AG04450 (cell line): ENCODE measurements at places on chromosomes 5 and 9.

- DNase-seq, result no peak
These were observed 13.2 kb upstream of the AQP7 start for GRCh38 chr9:33415501-33416038.

- DNase-seq, result no peak
These were observed 11.6 kb downstream of the ABL1 start for GRCh38 chr9:130846487-130847305.

DNA sequence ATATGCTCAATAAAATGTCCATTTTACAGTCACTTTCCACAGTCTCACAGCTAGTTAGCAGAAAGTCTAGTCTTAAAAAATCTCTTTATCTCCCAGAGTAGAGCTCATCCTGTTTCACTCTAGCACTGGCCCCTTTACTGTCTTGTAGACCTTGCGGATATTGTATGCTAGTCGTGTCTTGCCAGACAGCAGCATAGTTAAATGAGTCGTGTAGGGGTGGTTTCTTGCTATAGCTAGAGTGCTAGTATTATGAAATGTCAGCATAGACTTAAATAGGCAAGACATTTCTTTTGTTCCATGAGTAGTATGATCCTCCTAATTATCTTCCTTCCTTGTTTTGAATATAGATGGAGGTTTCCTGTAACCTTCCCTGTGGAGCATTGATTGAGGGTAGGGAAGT lies 77.4 kb downstream of the C7 start:
- no peak for DNase-seq

- DNase-seq, result no peak
These were observed at the start of gene ZBTB34 for GRCh38 chr9:126860077-126860756. ZBTB34 (plus strand) TSS chr9:126860639; CDS start chr9:126879400, 18,761 bp downstream.

DNA sequence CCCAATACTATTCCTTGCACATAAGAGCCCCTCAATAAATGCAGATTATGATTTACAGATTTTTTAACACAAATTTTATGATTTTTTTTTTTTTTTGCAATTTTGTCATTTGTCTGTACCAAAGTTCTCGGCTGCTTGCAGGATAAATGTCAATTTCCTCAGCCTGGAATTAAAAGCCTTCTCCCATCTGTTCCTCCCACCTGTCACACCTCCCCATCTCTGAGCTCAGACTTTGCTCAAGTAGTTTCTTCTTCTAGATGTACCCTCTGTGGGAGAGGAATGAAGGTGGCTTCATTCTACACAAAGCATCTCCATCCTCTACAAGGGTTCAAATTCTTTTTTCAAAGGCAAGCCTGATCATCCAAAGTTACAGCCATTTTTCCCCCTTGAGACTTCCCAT lies 153.7 kb upstream of the GRAMD2B start:
- no peak for DNase-seq

DNA sequence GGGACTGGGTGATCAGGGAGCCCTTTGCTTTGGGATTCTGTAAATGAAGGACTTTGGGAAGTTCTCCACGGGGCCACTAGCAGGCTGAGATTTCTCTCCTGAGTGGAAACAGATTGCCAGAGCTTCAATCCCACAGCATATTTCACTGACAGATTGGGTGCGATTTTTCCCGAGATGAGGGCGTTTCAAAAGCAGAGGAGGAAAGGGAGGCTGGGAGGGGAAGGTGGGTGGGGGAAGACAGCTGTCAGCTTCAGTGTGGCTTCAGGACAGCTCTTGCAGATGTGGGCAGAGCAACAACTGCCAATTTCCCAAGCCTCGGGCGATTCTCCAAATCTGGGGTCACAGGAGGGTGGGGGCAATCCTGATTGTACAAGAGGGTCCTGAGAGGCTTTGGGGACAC lies 258.5 kb upstream of the ADRA1B start:
- no peak for DNase-seq

DNA sequence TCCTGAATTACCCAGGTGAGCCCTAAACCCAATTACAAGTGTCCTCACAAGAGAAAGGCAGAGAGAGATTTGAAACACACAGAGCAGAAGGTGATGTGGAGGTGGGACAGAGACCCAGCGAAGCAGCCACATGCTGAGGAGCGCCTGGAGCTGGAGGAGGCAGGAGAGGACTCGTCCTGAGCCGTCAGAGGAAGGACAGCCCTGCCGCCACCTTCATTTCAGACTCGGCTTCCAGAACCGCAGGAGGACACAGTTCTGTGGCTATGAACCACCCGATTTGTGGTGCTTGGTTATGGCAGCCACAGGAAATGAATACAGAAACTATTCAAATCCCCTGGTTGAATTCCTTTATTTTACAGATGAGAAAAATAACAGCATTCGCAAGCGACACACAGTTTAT lies 16.4 kb upstream of the FBP1 start:
- DNase-seq, result no peak

DNA sequence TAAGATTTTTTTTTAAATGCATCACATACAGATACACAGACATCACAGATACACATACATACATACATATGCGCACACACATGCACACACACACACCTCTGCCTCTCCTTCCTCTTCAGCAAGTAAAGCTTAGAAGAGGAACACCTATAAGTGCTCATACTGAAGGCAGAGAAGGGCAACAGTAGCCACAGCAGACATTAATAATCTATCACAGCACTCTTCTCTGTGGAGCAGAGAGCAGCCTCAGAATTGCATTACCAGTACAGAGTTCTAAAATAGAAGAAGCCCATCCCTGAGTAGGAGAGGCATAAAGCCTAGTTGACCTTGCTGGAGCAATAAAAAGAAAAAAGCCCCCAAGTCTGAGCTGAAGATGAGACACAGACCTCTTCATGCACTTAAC lies 110.6 kb downstream of the MLLT3 start:
- DNase-seq, result no peak

DNA sequence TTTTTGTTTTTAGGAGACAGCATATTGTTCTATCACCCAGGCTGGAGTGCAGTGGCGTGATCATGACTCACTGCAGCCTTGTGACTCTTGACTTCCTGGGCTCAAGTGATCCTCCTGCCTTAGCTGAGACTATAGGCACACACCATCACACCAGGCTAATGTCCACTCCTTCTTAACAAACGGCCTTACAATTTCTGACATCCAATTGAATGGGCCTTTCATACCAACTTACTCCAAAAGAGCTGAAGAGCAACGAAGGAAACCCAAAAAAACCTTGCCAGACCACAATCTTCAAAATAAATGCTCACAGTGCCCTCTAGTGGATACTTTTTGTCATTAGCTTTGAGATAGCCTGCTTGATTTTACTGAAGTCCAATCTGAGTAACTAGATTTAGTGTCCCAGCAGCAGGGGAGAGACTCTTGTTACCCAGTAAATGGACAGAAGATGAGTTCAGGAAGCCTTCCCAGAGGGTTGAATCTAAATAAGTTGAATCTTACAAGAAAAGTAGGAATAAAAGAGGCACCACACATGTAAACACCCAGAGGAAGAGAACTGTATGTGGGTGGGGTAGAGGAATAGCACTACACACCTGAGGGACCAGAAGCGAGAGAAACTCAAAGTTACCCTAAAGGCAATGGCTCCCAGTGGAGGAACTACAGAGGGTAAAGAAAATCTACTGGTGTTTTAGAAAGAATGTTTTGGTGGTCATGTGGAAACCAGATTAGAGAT lies 9.3 kb downstream of the ZNF622 start:
- peak; percentile 36 for DNase-seq

DNA sequence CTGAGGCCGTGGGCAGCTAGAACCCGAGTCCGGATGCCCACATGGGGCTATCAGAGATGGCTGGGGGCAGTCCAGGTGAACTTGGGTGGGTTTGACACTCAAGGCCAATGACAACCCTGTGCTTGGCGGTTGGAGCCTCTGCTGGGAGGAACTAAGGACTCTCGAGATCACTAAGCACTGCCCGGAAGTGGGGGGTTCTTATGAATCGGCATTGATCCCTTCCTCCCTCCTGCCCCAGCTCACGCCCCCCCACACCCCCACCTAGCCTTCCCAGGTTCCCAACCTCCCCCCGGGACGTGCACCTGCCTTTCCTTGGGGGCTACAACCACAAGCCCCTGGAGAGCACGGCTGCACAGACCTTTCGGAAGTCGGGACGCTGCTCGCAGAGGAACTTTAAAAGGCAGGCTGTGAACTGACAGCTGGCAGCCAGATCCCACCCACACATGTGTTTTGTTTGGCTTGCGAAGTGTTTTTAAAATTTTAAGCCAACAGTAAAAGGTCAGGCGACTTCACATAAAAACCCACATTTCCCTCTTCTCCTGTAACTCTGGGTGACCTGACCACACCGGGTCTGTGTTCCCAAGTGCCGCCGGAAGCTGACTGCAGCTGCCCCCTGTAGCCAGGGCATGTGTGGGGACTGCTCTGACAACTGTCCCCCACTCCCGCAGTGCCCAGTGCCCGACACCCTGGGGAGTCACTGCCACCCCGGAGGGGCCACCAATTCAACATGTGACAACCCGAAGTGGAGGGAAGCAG lies 5.1 kb upstream of the RALGDS start:
- DNase-seq, result no peak

DNA sequence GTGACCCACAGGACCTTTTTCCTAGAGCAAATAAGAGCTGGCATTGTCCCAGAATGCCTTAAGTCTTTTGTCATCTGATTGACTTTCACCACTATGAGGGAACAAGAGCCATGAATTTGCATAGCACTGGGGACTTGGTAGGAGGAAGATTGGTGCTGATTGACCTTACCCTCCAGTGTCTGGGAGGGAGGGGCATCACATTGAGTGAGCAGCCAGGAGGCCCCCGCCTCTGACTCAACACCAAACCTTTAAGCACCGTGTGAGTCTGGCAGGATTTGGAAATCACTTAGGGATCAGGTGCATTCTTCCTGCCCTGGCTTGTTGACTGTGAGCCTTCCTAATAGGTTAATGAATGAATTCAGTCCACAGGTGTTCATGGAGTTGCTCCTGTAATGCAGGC lies 40.7 kb downstream of the WNK2 start:
- no peak for DNase-seq

DNA sequence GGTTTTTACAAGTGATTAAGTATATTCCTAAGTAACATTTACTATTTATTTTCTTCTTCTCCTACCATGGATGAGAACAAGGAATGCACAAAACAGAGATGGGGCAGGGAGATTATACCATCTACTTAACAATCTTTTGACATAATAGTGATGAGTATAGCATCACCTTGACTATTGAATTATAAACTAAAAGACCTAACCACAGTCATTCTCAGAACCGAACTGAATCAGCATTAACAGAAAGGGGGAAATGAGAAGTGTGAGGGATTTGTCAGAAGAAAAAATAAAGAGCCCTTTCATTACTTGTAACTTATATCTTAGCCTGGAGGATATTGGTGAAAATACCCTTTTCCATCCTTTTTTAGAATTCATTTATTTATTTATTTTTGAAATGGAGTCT lies 21.9 kb downstream of the OR2Y1 start:
- DNase-seq, result no peak

GRCh38 chr5:148973455-148973854 lies 89.4 kb downstream of the SH3TC2 start:
- no peak for DNase-seq

- DNase-seq, result no peak
These were observed 13.9 kb downstream of the ALDOB start for GRCh38 chr9:101421653-101422065.

DNA sequence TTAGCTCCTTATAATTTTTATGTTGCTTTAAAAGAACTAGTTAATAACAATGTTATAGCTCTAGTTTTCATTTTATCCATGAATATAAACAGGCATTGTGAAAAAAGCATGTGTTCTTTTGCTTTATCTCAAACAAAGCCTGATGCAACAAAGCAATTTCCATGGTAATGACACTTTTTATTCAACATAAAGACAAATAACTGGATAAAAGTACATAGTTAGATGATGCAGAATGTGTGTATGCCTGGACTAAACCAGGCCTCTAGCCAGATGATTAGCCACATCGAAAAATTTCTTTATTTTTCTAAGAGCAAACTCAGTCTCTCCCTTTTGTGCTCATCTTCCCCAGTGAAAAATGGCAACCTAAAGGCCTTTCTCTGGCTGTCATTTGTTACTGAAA lies 125.6 kb upstream of the TARS1 start:
- DNase-seq, result no peak

- no peak for DNase-seq
These were observed 210.2 kb upstream of the GAS1 start for GRCh38 chr9:87157366-87158031.

- no peak for DNase-seq
These were observed 355.6 kb upstream of the DAB2 start for GRCh38 chr5:39780347-39780746.
